ENCODE measurements at places on chromosomes 7 and 10. TPM values are rescaled to one million over a fixed set of nuclear protein-coding genes. Genes with fewer than 3 reads are reported as not detected.

- H3K4me3 ChIP-seq = no peak overlapping the region
- no peaks in the 10 kb centered on the region for H3K27me3 ChIP-seq
- H3K27ac ChIP-seq = no peak overlapping the region
- DNase-seq = no peak
Measured at GRCh38 chr7:924541-925231, 29.8 kb downstream of the ADAP1 start.

GRCh38 chr7:7103343-7104313 is 78.7 kb upstream of the C1GALT1 start:
- no peak overlapping the region for H3K4me3 ChIP-seq
- no peak for DNase-seq
- H3K36me3 ChIP-seq = no peaks in the 10 kb centered on the region
- no peaks in the 10 kb centered on the region for H3K27me3 ChIP-seq
- H3K4me1 ChIP-seq = peaks cover 9% of the 10 kb centered on the region

- no peak overlapping the region for H3K27ac ChIP-seq
- H3K4me1 ChIP-seq = no peaks in the 10 kb centered on the region
- DNase-seq = no peak
- H3K27me3 ChIP-seq = no peaks in the 10 kb centered on the region
- no peaks in the 10 kb centered on the region for H3K36me3 ChIP-seq
Measured at GRCh38 chr10:56142092-56142728, 218.8 kb downstream of the ZWINT start.

DNA sequence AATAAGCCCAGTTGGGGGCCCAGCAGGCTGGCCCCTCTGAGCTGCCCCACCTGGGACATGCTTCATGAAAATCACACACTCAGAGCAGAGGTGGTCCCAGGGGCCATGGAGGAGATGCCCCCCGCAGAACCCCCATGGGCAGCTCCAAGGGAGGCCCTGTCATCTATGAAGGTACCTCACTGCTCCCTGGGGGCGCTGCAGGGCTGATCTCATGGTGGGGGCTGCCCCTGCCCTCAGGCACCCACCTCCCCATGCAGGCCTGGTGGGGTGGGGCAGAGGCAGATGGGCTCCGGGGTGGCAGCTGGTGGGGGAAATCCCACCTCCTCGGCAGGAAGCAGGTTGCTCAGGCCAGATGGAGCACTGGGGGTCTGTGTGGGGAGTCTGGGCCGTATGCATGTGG is 60.5 kb downstream of the YKT6 start:
- DNase-seq = no peak
- peaks cover 48% of the 10 kb centered on the region for H3K4me1 ChIP-seq
- H3K27me3 ChIP-seq = no peaks in the 10 kb centered on the region
- H3K4me3 ChIP-seq = no peak overlapping the region

DNA sequence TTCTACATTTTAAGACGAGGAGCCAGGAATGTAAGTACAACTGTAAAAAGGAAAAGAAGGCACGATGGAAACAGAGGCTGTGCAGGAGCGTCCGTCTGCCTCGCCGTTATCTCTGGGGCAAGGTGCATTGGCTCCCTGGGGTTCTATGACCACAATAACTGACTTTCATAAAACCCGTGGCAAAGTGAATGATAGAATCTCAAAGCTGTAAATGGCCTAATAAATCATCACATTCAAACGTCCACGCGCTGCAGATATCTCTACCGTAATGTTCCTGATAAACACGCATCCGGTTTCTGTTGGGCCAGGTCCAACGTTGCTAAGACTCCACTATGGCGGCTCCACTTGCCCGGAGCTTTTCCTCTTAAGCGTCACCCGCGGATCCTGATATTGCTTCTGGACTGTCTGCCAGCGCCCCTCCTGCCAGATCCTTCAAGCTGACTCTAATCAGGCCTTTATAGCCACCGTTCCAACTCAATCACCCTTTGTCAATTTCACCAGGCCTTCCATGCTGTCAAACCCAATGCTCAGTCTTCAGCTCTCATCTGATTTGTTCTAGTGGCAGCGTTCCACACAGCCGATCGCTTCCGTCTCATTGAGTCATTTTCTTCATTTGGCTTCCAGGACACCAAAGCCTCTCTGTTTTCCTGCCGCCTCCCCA is 265.6 kb upstream of the FOXK1 start:
- DNase-seq = peak; percentile 75
- H3K27ac ChIP-seq = no peak overlapping the region
- H3K27me3 ChIP-seq = no peaks in the 10 kb centered on the region
- peak overlapping the region; percentile 27 for H3K4me3 ChIP-seq
- no peaks in the 10 kb centered on the region for H3K36me3 ChIP-seq
- H3K4me1 ChIP-seq = peaks cover 8% of the 10 kb centered on the region

DNA sequence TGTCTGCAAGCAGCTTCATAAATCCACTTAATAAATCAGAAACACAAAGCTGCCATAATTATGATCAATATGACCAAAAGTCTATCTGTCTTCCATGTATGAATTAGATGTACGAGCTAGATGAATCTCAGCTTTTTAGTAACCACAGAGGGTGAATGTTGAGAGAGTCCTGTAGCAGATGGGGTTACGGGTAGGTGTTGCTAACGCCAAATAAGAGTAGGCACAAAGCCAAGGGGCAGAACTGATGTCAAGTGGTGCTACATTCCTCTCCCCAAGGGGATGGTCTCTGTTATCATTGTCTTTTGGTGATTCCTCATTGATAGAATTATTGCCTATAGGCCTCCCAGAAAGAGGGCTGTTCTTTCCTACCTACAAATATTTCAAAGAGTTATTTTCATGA is 257.8 kb downstream of the PCLO start:
- H3K27ac ChIP-seq = no peak overlapping the region
- no peak for DNase-seq
- no peaks in the 10 kb centered on the region for H3K27me3 ChIP-seq
- H3K36me3 ChIP-seq = no peaks in the 10 kb centered on the region

DNA sequence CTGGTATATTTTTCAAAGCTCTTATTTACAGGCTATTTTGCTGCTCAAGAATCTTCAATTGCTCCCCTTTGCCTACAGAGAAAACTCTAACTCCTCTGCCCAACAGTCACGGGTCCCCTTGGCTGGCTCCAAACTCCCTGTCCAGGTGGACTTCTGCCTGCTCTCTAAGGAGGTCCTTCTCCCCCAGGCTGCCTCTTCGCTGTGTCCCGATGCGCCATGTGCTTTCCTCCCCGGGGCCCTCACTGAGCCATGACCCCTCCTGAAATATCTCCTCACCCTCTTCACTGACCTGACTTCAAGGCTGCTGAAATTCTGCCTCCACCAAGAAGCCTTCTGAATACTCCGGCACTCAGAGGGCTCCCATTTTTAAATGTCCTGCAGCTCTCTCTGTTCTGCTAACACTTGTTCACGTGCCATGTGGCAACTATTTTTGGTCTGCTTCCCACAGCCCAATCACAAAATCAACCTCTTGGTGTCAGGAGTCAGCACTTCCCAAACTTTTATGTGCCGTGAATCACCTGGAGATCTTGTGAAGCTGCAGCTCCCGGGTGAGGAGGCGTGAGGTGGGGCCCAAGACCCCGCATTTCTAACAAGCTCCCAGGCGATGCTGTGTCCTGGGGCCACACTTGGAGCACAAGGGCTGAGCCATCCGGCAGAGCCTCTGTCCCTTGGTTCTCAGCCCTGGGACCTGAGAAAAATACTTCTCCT is 85.7 kb upstream of the COL13A1 start:
- no peak for DNase-seq
- H3K27ac ChIP-seq = no peak overlapping the region
- no peak overlapping the region for H3K4me3 ChIP-seq
- H3K36me3 ChIP-seq = no peaks in the 10 kb centered on the region

GRCh38 chr7:97373736-97374135 is 256.2 kb downstream of the SDHAF3 start:
- H3K27me3 ChIP-seq = no peaks in the 10 kb centered on the region
- H3K36me3 ChIP-seq = no peaks in the 10 kb centered on the region
- no peak overlapping the region for H3K4me3 ChIP-seq
- no peaks in the 10 kb centered on the region for H3K4me1 ChIP-seq
- H3K27ac ChIP-seq = no peak overlapping the region

DNA sequence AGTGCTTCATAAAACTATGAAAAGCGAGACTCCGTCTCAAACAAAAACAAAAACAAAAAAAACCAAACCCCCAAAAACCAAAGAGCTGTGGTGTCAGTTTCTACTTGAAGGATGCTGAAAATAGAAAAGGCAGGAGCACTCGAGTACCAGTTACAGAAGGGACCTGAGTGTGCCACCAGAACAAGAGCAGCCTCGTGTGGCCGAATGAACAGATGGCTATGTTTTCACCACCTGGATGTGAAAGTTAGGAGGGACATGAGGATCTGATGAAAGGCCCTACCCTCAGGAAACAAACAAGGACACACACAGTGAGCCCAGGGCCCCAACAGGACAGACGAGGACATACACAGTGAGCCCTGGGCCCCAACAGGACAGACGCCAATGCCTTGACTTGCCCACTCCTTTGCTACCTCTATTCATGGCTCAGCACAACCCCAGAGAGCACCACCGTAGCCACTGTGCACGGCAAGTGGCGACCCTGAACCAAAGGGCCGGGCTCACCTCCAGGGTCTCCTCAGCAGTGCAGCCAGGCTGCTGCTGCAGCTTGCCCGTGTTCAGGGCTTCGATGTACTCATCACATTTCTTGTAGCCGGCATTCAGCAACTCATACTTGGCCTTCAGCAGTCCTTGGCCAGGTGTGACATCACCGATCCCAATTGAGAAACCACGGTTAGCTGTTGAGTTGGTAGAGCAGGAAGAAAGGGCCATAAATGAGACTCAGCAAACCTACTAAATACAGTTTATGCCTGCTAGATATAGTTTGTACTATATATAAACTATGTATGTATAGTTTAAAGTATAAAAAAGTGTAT is 24.9 kb downstream of the POLR3A start:
- no peaks in the 10 kb centered on the region for H3K27me3 ChIP-seq
- no peak overlapping the region for H3K27ac ChIP-seq
- no peak for DNase-seq
- no peaks in the 10 kb centered on the region for H3K4me1 ChIP-seq
- peaks cover 68% of the 10 kb centered on the region for H3K36me3 ChIP-seq

GRCh38 chr7:97116308-97116707 is 1.2 kb upstream of the SDHAF3 start:
- no peak overlapping the region for H3K4me3 ChIP-seq
- no peaks in the 10 kb centered on the region for H3K36me3 ChIP-seq
- no peak for DNase-seq
- peaks cover 3% of the 10 kb centered on the region for H3K4me1 ChIP-seq

DNA sequence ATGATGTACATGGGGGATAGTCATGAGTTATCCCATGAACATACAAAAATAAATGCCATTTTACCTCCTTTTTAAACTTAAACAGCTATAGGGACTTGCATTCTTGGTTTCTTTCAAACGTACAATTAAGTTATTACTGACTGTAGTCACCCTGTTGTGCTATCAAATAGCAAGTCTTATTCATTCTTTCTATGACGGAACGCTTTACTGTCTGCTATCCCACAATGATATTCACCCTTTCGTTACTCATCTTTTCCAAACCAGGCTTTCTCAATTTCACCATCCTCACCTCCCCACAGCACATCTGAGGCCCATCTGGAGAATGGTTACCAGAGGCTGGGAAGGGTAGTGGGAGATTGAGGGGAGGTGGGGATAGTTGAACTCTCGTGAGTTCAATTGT is 218.8 kb downstream of the PHF14 start:
- H3K4me1 ChIP-seq = peaks cover 7% of the 10 kb centered on the region
- H3K4me3 ChIP-seq = no peak overlapping the region
- no peaks in the 10 kb centered on the region for H3K27me3 ChIP-seq

GRCh38 chr10:92124616-92125143 is 166.2 kb downstream of the CPEB3 start:
- peak overlapping the region; percentile 76 for H3K27ac ChIP-seq
- H3K4me3 ChIP-seq = no peak overlapping the region
- H3K27me3 ChIP-seq = no peaks in the 10 kb centered on the region

GRCh38 chr10:46277840-46278239 is 9.0 kb upstream of the ANTXRL start:
- H3K27me3 ChIP-seq = peaks cover 2% of the 10 kb centered on the region
- H3K27ac ChIP-seq = no peak overlapping the region
- DNase-seq = no peak
- H3K4me3 ChIP-seq = no peak overlapping the region
- H3K4me1 ChIP-seq = peaks cover 6% of the 10 kb centered on the region

DNA sequence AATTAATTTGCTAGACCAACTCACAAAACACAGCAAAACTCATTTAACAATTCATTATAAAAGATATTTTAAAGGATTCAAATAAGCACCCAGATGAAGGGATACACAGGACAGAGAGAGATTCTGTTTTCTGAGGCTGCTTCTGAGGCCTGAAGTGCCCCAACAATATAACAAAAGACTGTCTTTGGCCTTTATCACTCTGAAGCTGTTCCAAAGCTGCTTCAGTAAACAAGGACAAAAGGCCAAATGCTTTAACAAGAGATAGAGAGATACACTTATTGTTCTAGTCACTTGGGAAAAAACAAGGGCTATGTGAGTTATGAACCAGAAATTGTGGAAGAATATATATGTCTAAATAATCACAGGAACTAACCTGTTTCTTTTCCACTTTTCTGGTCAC is 223.7 kb downstream of the CXCL12 start:
- no peak for DNase-seq
- H3K4me1 ChIP-seq = peaks cover 3% of the 10 kb centered on the region
- no peak overlapping the region for H3K4me3 ChIP-seq
- no peak overlapping the region for H3K27ac ChIP-seq
- H3K36me3 ChIP-seq = no peaks in the 10 kb centered on the region

- DNase-seq = no peak
- H3K27ac ChIP-seq = no peak overlapping the region
- no peaks in the 10 kb centered on the region for H3K27me3 ChIP-seq
- H3K36me3 ChIP-seq = peaks cover 23% of the 10 kb centered on the region
- H3K4me1 ChIP-seq = peaks cover 15% of the 10 kb centered on the region
- H3K4me3 ChIP-seq = no peak overlapping the region
Measured at GRCh38 chr10:124569623-124570470, 108.2 kb downstream of the LHPP start.

Gene IRF5
- total RNA-seq = 6.1 TPM

Gene TMEM229A
- 0.55 TPM for total RNA-seq

Gene AKR1C4
- total RNA-seq = not detected

Gene PTER
- total RNA-seq = 6.3 TPM

Gene MKX
- 2.9 TPM for total RNA-seq

Gene ADK
- total RNA-seq = 50.7 TPM

Gene RPEL1
- total RNA-seq = not detected

Gene UNCX
- total RNA-seq = 0.69 TPM
